Muscle of arm (tissue), 14 donors: ENCODE measurements at places on chromosomes 2 and 18.

DNA sequence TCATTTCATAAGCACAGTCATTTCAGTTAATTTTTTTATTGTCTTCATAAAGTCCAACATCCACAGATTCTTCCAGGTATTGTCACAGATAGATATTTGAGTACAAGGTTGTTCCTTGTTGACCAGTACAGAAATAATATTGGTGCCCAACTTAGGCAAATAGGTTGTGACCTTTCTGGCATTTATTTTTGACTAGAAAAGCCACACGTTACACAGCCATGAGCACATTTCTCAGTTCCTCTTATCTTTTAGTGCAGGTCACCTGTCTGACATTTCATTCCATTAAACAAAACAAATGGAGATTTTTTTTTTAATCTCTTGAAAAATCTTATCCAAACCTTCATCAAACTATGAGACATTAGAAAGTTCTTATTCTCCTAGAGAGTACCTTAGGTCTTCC lies 428.8 kb downstream of the ZNF521 start:
- DNase-seq, result no peak

GRCh38 chr2:24704692-24705091 lies 88.5 kb downstream of the PTRHD1 start:
- no peak for DNase-seq

DNA sequence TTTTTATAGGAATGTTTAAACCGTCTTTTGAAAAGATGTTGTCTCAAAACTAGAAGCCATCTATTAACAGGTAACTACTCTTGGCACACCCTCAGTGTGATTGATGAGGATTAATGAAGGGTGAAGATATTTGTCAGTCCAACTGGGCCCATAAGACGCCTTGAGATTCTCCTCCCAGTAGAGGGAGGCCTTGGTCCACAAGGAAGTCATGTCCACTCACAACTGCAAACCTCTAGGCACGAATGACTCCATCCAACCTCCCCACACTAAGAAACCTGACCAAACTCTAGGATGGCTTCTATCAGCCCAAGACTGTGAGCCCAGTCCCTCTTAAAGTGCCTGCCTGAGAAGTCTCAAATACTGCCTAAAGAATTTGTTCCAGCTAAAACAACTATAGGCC lies 19.2 kb upstream of the GRP start:
- no peak for DNase-seq

DNA sequence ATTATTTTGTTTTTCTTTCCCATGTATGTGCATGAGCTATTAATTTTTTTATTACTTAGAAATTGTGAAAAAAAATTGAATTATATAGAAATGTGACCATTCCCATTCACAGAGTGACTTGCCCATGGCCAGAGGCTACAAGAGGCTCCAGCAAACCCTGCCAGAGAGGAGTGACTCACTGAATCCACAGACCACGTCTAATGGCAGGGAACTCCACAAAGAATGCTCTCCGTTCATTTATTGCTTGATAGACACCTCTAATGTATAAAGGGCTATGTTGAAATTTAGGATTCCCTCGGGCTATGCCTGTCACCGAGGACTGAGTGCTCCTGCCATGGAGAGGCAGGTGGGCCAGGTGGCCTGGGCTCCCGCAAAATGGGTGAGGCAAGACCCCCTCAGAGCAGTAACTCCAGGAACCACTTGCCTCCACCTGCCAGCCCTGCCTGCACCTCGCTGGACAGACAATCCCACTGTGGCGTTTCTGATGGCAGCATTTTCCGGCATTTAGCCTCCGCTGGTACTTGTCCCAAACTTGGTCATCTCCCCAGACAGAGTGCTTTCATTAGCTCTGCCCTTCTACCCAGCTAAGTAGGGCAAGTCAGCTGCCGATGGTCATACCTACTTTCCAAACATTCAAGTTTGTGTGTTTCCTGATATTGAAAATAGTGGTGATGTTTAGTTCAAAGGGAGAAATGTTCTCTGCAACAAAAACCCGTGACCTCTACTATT lies 200.3 kb downstream of the PRKCE start:
- DNase-seq, result no peak

DNA sequence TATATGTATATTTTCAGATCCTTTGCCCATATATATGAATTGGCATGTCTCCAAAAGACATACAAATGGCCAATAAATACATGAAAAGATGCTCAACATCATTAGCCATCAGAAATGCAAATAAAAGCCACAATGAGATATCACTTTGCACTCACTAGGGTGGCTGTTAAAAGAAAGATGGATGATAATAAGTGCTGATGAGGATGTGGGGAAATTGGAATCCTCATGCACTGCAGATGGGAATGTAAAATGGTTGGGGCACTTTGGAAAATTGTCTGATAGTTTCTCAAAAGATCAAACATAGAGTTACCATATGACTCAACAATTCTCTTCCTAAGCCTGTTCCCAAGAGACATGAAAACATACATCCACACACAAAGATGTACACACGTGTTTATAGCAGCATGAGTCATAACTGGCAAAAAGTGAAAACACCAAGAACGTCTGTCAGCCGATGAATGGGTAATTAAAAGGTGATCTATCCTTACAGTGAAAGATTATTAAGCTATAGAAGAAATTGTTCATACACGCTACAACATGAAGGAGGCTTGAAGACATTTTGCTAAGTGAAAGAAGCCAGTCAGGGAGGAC lies 19.7 kb downstream of the NGEF start:
- no peak for DNase-seq

GRCh38 chr2:135151615-135152014 lies 99.5 kb downstream of the RAB3GAP1 start:
- no peak for DNase-seq

GRCh38 chr18:26471027-26471426 lies 77.3 kb downstream of the KCTD1 start:
- no peak for DNase-seq

DNA sequence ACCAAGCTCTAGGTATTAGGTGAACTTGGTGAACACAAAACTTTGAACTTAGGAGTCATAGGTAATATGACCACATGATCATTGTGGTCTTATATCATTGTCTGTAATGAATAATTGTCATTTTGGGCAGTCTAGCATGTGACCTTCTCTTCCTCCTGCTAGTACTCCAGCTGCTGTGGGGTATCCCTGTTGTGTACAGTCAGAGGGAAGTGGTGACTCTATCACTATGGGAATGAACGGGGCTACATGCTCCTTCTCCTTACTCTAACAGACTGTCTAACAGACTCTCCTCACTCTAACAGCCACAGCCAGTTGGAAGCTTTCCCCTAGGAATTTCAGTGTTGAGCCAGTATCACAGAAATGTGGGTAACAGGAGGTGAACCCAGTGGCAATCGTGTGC lies 68.2 kb upstream of the NEDD4L start:
- DNase-seq, result no peak

DNA sequence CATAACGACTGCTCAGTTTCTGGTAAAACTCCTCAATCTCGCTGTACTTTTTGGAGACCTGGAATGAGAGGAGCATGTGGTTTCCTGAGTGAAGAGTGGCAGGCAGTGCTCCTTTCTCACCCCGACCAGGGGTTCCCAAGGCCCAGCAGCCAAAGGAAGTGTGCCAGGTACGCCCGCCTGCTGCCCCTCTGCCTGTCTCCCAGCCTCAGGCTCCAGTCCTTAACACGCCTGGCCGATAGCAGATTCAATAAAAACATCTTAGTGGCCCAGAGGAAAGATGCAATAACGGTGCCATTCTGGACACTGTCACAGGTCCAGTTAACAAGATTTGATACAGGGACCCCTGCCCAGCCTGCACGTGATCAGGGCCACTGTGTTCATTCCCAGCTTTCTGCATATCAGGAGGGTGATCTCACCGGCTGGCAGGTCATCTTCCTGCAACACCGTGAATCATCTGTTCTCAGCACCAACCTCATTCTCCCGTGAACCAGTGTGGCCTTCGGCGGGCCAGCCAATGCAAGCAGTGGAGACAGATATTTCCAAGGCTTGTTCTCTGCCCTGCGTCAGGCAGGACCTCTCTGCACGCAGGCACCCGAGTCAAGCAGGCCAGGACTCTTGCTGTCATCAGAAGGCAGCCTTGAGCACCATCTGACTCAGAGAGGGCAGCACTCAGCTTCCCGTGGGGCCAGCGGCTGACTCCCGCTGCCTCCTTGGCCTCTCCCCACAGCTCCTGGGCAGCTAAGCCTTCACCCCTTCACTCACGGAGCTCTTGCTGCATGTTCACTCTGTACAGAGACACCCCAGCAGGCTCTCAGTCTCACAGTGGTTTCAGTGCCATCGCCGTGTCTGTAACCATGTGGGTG lies 9.5 kb downstream of the HS1BP3 start:
- no peak for DNase-seq

DNA sequence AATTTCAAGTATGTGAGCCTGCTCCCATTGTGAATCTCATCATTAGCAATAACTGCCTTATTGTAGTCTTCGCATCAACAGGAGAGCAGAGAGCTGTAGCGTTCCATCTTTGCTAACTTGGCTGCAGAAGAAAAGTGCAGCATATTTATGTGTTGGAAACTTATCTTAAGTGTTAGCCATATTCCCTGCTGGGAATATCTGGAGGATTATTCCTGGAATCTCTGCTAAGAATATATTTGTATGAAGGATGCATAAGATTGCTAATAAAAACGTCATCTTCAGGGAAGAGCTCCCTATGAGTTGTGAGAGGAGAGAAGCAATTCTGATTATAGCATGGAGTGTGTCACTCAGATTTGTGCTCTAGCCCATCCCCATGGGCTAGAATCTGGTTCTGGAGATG lies 115.1 kb upstream of the REG3G start:
- DNase-seq, result peak; percentile 17

GRCh38 chr2:73293534-73294171 lies at the start of gene EGR4:
Gene EGR4 (minus strand): TSS chr2:73293548. CDS start chr2:73293317, 231 bp downstream.
- no peak for DNase-seq

DNA sequence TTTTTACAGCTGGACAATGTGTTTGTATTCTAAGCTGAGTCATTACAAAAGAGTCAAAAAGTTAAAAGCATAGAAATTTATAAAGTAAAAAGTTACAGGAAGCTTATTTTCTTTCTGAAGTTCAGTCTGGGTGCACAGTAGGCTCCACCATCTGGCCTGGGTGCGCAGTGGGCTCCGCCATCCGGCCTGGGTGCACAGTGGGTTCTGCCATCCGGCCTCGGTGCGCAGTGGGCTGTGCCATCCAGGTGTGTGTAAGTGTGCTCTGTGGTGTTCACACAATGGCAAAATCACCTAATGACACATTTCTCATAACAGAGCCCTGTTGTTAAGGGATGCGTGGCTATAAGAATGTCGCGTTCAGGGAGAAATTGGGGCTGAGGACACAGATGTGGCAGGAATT lies 195.5 kb downstream of the ANKRD30B start:
- DNase-seq, result no peak

DNA sequence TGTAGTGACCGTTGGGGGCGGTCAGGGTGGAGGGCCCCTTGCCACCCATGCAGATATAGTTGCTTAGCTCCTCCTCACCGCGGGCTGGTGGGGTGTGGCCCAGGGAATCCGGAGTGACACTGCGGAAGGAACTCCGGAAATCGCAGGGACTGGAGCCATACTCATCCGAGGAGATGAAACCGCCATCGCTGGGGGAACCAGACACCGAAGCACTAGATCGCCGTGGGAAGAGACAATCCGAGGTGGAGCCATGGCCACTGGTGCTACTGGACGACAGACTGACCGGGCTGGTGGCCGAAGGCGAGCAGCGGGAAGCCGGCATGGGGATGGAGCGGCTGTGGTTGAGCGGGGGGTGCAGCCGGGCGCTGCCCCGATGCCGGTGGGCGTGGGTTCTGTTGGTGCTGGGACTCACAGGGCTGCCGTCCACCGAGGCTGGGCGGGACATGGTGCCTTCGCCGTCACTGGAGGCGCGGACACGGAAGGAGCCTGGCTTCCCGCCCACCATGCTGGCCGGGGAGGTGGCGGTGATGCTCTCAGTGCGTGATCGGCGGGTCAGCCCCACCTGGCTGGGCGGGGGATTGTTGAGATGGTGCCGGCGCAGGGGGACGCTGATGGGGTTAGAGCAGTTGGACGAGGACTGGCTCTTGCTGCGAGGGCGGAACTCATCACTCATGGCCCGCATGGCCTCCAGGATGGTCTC lies 2.2 kb downstream of the IRS1 start:
- no peak for DNase-seq
